ENCODE measurements at places on chromosomes 13 and 19. TPM values are rescaled to one million over a fixed set of nuclear protein-coding genes. Genes with fewer than 3 reads are reported as not detected.

- no peaks in the 10 kb centered on the region for H3K36me3 ChIP-seq
- H3K4me1 ChIP-seq: no peaks in the 10 kb centered on the region
- no peak overlapping the region for H3K27ac ChIP-seq
- DNase-seq: no peak
- no peaks in the 10 kb centered on the region for H3K27me3 ChIP-seq
These were observed 17.3 kb upstream of the DCLK1 start for GRCh38 chr13:36148446-36148845.

The ZIK1 gene
- total RNA-seq: 0.95 TPM

DNA sequence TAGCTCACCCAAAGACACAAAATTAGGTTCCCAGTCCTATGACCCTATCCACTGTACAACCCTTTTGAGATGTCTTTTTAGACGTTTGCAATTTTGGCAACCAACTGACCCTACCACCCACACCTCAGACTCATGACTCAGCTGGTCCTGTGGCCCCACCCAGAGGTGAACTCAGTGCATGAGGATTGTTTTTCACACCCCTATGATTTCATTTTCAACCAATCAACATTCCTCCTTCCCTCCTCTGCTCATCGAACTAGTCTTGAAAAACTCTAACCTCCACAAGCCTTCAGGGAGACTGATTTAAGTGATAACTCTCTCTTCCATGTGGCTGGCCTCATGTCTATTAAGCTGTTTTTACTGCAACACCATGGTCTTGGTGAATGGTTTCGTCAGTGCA lies 350.7 kb downstream of the UQCRFS1 start:
- no peak for DNase-seq
- no peak overlapping the region for H3K4me3 ChIP-seq
- H3K27ac ChIP-seq: no peak overlapping the region
- no peaks in the 10 kb centered on the region for H3K36me3 ChIP-seq

GRCh38 chr13:110018009-110018408 lies 231.6 kb upstream of the IRS2 start:
- DNase-seq: no peak
- H3K36me3 ChIP-seq: no peaks in the 10 kb centered on the region
- H3K4me1 ChIP-seq: peaks cover 12% of the 10 kb centered on the region
- no peak overlapping the region for H3K4me3 ChIP-seq
- H3K27ac ChIP-seq: no peak overlapping the region
- no peaks in the 10 kb centered on the region for H3K27me3 ChIP-seq

GRCh38 chr13:44819772-44820171 lies 169.5 kb downstream of the NUFIP1 start:
- no peak overlapping the region for H3K27ac ChIP-seq
- no peak for DNase-seq
- H3K36me3 ChIP-seq: no peaks in the 10 kb centered on the region
- no peaks in the 10 kb centered on the region for H3K27me3 ChIP-seq
- no peaks in the 10 kb centered on the region for H3K4me1 ChIP-seq
- H3K4me3 ChIP-seq: no peak overlapping the region

The PGLYRP1 gene
- not detected for total RNA-seq

The CLIP3 gene
- total RNA-seq: 1.8 TPM

DNA sequence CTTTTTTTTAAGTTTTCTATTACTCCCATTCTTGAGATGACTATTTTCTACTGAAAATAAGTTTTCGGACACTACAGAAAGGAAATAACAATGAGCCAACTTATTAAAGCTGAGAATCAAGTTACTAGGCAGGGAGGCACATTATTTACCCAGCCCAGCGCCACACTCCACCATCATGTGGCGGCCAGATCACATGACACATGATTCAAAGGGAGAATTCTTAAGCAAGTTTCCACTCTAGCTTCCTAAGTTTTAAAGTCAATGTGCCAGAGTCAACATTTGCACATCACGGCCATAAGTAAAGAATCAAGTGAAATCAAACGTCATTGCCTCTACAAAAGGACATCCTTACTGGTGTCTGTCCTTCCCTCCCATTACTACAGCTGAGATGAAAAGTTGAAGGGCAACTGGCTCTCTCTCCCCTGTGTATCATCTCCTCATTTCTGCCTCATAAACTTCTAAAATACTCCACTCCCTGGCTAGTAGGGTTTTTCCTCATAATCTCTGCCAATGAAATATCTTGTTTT lies 81.7 kb downstream of the KLF12 start:
- no peaks in the 10 kb centered on the region for H3K4me1 ChIP-seq
- no peak for DNase-seq
- H3K4me3 ChIP-seq: no peak overlapping the region
- no peaks in the 10 kb centered on the region for H3K27me3 ChIP-seq
- H3K36me3 ChIP-seq: no peaks in the 10 kb centered on the region
- no peak overlapping the region for H3K27ac ChIP-seq

DNA sequence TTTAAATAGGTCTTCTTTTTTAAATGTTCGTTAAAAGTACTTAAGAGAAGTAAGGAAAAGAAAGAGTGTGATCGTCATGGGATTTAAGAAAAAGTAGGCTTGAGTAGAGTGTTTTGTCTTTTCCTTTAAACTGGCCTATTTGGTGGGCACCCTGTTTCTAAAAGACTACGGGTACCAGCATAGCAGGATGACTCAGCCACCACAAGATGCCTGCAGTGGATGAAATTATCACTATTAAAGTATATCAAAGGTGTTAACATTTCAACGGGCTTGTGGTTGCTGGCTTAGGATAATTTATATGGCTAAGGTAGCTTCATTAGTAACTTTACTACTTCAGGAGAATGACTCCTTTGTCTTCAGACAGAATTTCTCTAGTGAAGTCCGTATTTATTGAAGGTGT lies 112.6 kb downstream of the STARD13 start:
- DNase-seq: no peak
- no peak overlapping the region for H3K27ac ChIP-seq
- no peaks in the 10 kb centered on the region for H3K36me3 ChIP-seq
- no peak overlapping the region for H3K4me3 ChIP-seq
- peaks cover 22% of the 10 kb centered on the region for H3K4me1 ChIP-seq

GRCh38 chr13:83536153-83536552 lies 346.1 kb downstream of the SLITRK1 start:
- no peak for DNase-seq
- no peaks in the 10 kb centered on the region for H3K27me3 ChIP-seq
- no peaks in the 10 kb centered on the region for H3K4me1 ChIP-seq
- no peak overlapping the region for H3K27ac ChIP-seq
- H3K4me3 ChIP-seq: no peak overlapping the region

DNA sequence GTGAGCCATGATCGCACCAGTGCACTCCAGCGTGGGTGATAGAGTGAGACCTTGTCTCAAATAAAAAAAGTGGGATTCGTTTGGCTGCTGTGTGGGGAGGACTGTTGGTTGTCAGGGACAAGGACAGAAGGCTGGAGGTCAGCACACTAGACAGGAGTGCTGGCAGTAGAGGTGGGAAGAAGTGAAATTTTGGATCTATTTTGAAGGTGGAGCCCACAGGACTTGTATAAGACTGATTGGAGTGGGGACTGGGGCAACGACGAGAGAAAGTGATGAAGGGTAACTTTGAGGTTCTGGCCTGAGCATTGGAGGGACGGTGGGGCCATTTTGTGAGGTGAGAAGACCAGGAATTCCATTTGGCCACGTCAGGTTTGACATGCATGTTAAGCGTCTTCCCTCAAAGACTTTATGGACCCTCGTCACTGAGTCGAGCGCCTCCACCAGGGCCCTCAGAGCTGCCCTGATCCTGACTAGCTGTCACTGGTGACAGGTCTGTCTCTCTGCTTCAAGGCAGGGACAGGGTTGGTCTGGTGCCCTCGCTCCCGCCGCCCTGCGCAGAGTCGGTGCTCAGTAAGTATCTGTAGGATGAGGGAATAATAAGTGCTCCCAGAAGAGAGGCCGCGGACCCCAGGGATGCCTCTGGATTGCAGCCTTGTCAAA lies 673 bp downstream of the CTU1 start:
- H3K4me3 ChIP-seq: peak overlapping the region; percentile 53
- peaks cover 3% of the 10 kb centered on the region for H3K4me1 ChIP-seq
- H3K27ac ChIP-seq: no peak overlapping the region
- DNase-seq: no peak
- no peaks in the 10 kb centered on the region for H3K27me3 ChIP-seq
- no peaks in the 10 kb centered on the region for H3K36me3 ChIP-seq

GRCh38 chr19:15159251-15159650 lies 41.5 kb downstream of the NOTCH3 start:
- no peaks in the 10 kb centered on the region for H3K27me3 ChIP-seq
- DNase-seq: no peak
- no peaks in the 10 kb centered on the region for H3K36me3 ChIP-seq
- H3K4me1 ChIP-seq: no peaks in the 10 kb centered on the region
- H3K27ac ChIP-seq: no peak overlapping the region

- no peaks in the 10 kb centered on the region for H3K27me3 ChIP-seq
- H3K4me3 ChIP-seq: no peak overlapping the region
- H3K36me3 ChIP-seq: no peaks in the 10 kb centered on the region
- no peaks in the 10 kb centered on the region for H3K4me1 ChIP-seq
These were observed 20.6 kb downstream of the NECTIN2 start for GRCh38 chr19:44866664-44867063.
